Activated T-cell treated with anti-CD3 and anti-CD28 coated beads, Interleukin-2, amount 50 U/mL, for 24 hours (primary cell): ENCODE measurements at places on chromosomes 5 and 9.

- DNase-seq = no peak
Observed at GRCh38 chr9:127262602-127263001, 2.0 kb upstream of the GARNL3 start.

DNA sequence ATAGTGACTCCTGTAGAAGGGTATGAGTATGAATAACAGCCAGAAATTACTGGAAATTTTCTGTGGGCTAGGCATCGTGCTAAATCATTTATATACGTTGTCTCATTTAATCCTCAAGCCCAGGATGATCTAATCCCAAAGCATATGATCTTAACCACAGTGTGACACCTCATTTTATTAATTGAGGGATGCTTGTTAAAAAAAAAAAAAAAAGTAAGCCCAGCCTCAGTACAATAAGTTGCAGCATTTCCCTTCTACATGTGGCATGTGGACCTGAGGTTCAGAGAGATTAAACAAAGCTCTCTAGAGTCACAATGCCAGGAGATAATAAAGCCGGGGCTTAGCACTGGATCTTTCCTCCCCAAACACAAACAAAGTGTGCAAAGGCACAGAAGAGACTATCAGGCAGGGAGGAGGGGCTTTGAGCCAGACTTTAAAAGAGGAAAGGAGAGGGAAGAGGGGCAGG is 49.5 kb downstream of the KLF4 start:
- DNase-seq = no peak

- no peak for DNase-seq
Observed at GRCh38 chr9:121266906-121267650, 884 bp upstream of the GSN start.

- no peak for DNase-seq
Observed at GRCh38 chr9:107730666-107731065, 241.1 kb upstream of the KLF4 start.

DNA sequence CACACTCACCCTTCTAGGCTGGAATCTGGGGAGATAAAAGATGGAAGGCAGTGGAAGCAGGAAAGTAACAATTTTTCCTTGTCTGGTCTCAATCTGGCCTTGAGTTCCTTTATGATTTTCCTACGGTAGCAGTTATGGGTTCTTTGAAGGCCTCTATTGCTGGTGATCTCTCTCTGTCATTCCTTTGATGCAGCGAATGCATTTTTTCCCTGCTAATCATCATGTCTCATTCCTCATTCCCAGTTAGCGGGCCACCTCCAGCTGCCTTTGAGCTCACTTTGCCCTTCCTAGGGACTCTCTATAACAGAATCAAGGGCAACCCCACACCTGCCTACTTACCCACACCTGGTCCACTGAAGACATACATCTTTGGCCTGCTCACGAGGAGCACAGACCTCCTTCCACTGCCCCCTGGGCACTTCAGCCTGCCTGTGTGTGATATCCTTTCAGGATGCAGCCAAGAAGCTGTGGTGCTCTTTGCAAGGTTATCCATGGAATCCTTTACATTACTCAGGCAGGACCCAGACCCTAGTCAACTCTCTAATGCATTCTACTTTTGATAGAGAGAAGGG is 191.7 kb downstream of the DRD1 start:
- DNase-seq = no peak

DNA sequence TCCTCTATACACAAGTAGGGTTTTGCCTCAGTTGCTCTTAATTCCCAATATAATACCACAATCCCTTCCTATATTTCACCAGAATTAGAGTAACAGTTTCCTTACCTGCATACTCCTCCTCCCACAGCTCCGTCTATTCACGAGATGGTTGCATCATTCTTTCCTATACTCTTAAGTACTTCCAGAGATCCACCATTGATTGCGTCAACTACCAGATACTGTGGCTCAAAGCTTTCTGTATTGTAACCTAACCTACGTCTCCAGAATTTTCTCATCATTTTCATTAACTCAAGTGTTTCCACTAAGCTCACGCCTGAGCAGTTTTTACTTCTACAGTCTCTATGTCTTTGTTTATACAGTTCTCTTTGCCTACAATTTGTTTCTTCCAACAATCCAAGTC is 31.2 kb upstream of the MINAR2 start:
- no peak for DNase-seq

DNA sequence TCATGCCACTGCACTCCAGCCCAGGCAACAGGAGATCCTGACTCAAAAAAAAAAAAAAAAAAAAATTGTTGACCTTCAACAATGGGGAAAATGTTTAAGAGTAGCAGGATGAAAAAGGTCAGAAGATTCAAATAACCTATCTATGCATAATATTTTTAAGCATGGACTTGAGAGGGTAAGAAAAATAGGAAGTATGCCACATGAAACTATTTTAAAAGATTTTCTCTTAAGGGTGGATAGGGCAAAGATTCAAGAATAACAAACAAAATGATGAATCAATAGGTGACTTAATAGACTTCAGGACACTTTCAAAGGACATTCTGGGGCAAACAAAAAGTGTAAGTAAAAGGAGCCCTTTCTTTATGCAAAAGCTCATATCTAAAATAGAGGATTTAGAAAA is 3.2 kb downstream of the TEX48 start:
- no peak for DNase-seq

- DNase-seq = no peak
Observed at GRCh38 chr9:95296761-95297160, 20.7 kb downstream of the FANCC start.

GRCh38 chr9:33012328-33013069 is 11.1 kb upstream of the APTX start:
- DNase-seq = no peak

- DNase-seq = no peak
Observed at GRCh38 chr5:124417196-124417595, 329.2 kb downstream of the ZNF608 start.

DNA sequence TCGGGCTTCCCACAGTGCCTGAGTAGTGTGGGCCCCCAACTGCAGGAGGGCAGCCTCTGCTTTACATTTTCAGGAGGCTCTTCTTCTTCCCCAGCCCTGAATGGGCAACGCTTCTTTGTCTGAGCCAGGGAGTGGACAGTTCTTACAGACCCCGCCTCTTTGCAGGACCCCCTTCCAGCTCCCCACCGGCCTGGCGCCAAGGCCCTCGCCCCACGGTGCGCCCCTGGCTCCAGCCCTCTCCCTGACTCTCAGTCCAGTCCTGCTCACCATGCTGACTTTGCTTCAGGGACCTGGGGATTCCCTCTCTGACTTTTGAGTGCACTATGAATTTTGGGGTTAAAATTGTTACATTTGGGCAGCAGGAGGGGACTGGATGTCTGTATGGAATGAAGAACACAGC is 123.8 kb downstream of the HSD17B3 start:
- DNase-seq = no peak

DNA sequence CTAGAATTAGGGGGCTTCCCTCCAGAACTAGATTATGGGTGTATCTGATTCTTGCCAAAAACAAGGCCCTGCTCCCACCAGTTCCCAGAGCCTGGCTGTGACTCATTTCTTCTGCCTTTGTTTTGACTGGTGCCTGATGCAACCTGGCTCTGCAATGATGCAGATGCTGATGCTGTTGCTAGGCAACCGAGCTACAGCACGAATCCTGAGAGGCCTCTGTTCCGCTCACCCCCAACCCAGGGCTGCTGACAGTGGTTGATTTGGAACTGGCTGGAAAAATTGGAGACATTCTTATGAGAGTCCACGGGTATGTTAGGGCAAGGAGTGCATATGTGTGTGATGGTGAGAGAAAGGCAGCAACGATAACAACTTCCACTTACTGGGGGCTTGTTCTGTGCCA is 100.3 kb downstream of the NSG2 start:
- DNase-seq = no peak

- no peak for DNase-seq
Observed at GRCh38 chr9:124741662-124742061, 29.4 kb downstream of the NR6A1 start.

GRCh38 chr5:141763541-141763940 is 81.5 kb upstream of the ARAP3 start:
- DNase-seq = no peak

GRCh38 chr5:16502866-16503265 is 37.3 kb upstream of the ZNF622 start:
- DNase-seq = no peak

- no peak for DNase-seq
Observed at GRCh38 chr5:119356612-119357188, 881 bp downstream of the TNFAIP8 start.

- DNase-seq = no peak
Observed at GRCh38 chr5:151067632-151068432, 13.0 kb downstream of the TNIP1 start.

DNA sequence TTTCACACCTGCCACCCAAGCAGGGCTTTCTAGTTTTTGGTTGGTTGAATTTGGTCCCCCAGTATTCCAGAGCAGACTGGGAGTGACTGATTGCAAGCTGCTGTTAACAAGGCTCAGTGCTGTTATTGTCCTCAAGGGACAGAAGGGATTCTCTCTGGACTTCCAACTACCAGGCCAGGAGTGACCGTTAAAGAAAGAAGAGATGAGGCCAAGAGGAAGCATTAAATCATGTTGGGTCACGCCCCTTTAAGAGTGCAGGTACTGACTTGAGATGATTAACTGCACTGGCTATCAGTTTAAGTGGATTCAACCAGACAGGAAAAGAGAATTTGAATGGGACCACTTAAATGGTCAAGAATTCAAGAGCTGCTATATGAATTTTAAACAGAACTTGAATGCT is 220.8 kb upstream of the PCSK5 start:
- no peak for DNase-seq

DNA sequence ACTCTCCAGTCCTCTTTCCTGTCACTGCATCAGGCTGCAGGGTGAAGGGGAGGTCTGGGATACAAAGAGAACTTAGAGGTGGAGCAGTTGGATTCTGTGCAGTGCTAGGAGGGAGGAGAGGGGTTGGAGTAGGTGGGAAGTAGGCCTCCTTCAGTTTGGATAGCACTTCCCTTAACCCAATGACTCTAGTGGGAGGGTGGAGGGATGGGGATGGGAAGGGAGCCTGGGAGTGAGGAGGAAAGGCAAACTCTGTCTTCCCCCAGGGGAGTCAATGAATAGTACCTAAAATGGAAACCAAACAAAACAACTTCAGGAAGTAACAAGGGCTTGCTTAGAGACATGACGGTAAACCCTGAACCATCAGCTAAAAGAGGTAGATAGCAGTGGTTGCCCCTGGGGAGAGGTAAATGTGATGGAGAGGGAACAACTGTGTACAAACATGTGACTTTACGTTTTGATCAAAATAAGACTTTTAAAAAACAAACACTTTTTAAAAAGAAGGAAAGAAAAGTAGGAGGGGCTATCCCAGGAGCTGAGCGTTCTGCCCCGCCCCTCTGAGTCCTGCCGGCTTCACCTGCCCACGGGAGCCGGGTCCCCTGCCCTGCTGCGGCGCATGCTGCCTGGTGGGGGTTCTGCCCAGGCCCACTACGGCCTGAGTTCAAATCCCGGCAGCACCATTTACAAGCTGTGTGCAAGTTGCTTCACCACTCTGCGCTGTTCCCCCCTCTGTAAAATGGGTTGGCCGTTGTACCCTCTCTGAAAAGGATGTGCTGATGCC is 30.9 kb downstream of the GSN start:
- DNase-seq = peak; percentile 29
